ENCODE measurements at places on chromosomes 2 and 18. TPM values are rescaled to one million over a fixed set of nuclear protein-coding genes. Genes with fewer than 3 reads are reported as not detected.

Gene NTSR2
- not detected for total RNA-seq

Gene ANXA4
- 173 TPM for total RNA-seq

DNA sequence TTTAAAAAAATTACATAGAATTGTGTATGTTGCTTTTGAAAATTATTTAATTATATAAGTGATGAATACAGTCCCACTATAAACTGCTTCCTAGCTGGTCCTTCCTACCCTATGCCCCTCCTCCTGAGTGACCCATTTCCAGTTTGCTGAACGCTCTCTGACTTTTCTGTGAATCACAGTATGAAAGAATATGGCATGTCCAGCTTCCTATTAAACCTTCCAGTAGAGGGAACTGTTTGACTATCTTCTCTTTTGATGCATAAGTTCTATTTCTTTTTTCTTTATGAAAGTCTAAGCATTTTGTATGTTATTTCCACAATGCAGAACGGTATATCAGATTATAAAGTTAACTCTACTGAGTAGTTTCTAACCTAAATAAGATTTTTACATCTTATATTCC is 41.3 kb downstream of the PSMG2 start:
- H3K4me1 ChIP-seq = no peaks in the 10 kb centered on the region
- no peak for DNase-seq
- no peak overlapping the region for H3K27ac ChIP-seq

- H3K27ac ChIP-seq = no peak overlapping the region
- H3K4me1 ChIP-seq = peaks cover 8% of the 10 kb centered on the region
- DNase-seq = peak; percentile 64
- H3K27me3 ChIP-seq = no peaks in the 10 kb centered on the region
- no peaks in the 10 kb centered on the region for H3K36me3 ChIP-seq
These were observed 111.6 kb downstream of the AGAP1 start for GRCh38 chr2:235605312-235606003.

- no peak overlapping the region for H3K27ac ChIP-seq
- H3K27me3 ChIP-seq = no peaks in the 10 kb centered on the region
These were observed 1341.8 kb upstream of the NXPH2 start for GRCh38 chr2:140122001-140122400.
